Myocyte (in vitro differentiated cells): ENCODE measurements at places on chromosomes 3 and 15. TPM values are rescaled to one million over a fixed set of nuclear protein-coding genes. Genes with fewer than 3 reads are reported as not detected.

GRK7 gene
- 0.05 and 0.08 TPM in 2 replicates for total RNA-seq

MYRIP gene
- total RNA-seq: 0.10 and 0.27 TPM in 2 replicates

CDAN1 gene
- 11.9 and 22.0 TPM in 2 replicates for total RNA-seq

DNA sequence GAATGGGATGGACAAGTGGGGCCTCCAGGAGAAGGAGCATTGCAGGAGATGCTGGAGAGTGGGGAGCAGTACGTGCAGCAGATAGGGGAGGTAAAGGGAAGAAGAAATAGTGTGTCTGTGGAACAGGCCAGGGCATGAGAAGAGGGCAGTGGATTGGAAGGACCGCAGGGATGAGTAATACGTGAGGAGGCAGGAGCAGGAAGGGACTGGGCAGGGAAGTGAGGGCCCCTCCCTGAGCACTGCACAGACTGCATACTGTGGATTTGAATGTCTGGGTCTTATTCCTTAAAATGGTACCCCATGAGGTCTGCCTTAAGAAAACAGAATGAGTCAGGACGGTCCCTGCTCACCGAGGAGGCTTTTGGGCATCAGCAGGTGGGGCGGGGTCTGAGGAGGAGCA lies 210.0 kb upstream of the NDN start:
- DNase-seq: no peak

- DNase-seq: no peak
Measured at GRCh38 chr15:70314018-70314354, 216.3 kb upstream of the TLE3 start.

GRCh38 chr3:149501524-149501923 lies 27.0 kb downstream of the TM4SF4 start:
- DNase-seq: peak; percentile 60

- peak; percentile 57 for DNase-seq
Measured at GRCh38 chr15:75830910-75831805, 12.1 kb upstream of the UBE2Q2 start.

DNA sequence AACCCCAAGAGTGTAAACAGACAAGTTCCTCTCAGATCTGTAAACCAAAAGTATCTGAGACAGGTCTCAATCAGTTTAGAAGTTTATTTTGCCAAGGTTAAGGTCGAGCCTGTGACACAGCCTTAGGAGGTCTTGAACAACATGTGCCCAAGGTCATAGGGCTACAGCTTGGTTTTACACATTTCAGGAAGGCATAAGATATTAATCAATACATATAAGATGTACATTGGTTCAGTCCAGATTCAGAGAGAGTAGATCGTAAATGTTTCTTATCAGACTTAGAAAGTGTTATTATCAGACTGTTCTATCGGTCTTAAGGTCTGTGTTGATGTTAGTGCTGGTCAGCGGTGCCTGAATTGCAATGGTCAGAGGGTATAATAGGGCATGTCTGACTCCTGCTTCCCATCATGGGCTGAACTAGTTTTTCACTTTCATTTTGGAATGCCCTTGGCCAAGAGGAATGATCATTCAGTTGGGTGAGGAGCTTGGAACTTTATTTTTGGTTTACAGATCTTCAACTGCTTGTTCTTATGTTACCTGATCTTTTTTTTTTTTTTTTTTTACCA lies 27.0 kb upstream of the MFGE8 start:
- DNase-seq: no peak

GRCh38 chr3:160346511-160346910 lies 52.5 kb downstream of the IFT80 start:
- no peak for DNase-seq
